ENCODE measurements at places on chromosomes 5 and 9.

DNA sequence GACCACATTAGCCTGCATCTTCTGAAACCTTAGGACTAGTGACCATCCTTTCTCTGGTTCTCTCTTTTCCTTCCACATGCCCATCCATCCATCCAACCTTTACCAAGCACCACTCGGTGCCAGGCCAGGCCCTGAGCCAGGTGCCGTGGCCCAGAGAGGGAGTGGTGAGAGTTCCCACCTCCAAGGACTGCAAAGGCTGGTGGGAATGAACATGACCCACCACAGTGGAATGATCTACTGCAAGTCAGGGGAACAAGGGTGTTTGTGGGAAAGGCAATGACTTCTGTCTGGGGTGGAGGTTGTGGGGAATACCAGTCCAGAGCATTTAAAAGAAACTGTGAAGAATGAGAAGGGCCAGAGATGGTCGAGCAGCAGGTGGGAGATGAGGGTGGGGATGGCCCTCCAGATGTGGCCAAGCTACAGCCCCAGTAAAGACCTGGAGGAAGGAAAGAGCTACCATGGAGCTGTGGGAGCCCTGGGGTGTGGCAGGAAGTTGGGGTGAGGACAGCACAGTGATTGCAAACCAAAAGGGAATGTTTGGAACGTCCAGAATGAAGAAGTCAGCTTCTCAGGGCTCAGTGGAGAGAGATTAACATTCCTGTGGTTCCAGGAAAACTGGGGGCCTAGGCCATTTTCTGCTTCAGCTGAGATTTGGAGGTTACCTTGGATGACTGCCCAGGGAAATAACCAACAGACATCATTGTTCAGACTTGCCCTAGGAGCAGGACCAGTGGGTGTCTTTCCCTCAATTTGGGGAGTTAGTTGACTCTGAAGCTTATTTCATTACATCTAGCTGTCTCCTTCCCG is 30.7 kb upstream of the CORO2A start:
- no peak for DNase-seq

DNA sequence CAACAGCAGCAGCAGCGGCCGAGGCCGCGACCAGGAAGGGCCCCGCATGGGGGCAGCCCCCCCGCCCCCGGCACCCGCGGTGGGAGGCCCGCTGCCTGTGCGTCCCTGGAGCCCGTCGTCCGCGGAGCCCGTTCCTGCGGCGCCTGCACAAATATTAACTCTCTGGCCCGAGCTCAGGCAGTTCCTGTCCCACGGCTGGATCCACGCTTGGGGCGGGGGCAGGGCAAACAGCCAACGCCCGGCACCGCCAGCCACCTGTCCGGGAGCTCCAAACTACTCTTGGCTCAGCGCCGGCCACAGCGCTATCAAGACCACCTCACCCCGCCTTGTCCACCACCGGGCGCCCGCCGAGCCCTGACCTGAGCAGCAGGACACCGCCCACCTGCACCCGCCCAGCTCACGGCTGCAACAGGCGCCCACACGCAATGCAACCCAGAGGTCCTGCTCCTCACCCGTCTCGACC is at the start of gene LRRC26:
Gene LRRC26 (minus strand): TSS at position 156 of the 463 bp plus-strand sequence. CDS start 108 bp downstream, at position 48.
- DNase-seq, result no peak

DNA sequence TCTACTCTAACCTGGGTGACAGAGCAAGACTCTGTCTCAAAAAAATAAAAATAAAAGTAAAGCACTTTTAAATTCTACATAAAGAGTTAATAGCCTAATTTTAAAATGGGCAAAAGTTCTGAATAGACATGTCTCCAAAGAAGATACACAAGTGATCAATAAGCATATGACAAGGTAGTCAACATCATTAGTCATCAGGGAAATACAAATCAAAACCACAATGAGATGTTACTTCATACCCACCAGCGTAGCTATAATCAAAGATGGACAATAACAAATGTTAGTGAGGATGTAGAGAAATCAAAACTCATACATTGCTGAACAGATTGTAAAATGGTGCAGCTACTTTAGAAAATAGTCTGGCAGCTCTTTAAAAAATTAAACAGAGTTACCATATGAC is 64.1 kb downstream of the IQGAP2 start:
- no peak for DNase-seq

GRCh38 chr5:61734966-61735365 is 402.9 kb downstream of the ZSWIM6 start:
- DNase-seq, result no peak

- no peak for DNase-seq
Observed at GRCh38 chr5:114101153-114101552, 260.7 kb upstream of the KCNN2 start.

DNA sequence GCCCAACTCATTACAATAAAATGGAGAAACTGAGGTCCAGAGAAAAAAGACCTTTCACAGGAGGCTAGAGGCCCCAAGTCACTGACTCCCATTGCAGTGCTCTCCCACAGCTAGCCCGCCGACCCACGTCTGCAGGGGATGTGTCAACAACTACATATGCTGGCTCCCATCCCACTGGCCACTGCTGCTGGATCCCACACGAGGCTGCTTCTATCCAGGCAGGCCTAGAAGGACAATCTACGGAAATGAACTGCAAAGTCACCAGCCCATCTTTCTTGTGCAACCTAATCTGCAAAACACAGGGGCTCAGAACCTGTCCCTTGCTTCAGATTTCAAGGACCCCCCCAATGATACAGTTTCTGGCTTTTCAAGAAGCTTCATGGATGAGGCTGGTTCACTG is 24.0 kb downstream of the RAPGEF1 start:
- peak; percentile 56 for DNase-seq

DNA sequence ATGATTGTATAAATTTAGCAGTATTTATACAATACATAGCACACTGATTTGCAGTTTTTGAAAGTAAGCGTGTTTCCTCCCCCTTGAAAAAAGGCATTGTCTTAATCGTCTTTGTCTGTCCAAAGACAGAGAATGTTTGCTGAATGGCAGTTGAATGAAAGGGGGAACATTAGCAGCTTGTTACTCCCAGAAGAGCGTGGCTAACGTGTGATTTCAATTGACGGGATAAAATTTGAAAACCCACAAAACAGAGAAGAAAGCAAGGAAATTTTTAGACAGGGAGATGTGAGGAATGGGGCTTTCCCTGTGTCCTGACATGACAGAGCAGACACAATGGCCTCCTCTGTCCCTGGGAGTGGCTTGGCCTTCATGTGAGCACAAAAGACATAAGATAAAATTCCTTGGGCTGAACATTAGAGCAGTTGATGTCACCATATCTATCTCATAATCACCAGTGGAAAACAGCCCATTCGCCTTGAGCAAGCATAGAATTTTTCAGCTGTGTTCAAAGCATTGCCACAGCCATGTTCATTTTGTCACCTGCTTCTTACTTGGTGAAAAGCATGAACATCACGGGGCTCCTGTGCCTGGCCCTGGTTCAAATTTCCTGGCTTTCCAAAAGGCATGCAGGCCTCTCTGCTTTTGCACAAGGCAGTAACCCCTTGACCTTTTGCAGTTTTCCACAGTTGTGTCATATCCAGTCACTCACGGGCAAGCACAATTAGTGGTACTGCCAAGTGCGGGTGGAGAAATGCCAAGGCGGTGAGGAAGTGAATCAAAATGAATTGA is 126.9 kb downstream of the TLE1 start:
- peak; percentile 41 for DNase-seq

DNA sequence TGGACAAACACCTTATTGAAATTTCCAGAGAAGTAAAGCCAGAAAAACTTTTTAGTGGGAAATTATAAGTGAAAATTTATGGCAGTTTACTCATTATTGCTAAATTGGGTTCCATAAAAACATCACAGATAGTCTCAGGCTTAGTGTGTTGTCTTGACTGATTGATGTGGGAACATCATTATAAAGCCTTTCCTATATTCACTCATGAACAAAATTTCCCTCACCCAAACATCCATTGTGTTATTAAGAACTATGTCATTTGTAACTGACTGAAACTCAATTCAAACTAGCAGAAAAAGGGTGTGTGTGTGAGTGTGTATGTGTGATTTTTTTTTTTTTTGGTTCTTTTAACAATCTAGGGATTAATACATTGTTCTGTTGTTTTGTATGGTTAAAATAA is 143.7 kb upstream of the SEMA6A start:
- DNase-seq, result no peak

DNA sequence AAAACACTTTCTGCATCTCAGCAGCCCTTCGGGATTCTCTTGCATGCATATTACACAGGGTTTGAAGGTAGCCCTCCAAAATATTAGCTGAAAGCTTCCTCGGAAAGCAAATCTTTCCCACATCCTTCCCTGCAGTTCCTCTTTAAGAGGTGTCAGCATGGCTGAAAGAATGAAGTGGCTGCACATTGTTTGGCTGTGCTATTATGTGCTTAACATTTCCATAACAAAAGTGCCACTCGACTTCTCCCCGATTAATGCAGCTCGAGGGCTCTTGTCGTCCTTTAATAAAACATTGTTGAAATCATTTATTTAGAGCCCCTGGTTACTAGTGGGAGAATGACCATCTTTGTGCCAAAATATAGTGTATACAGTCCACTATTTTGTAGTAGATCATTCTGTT is 6.5 kb downstream of the GAS1 start:
- DNase-seq, result no peak

- DNase-seq, result no peak
Observed at GRCh38 chr5:108251350-108251749, 130.5 kb downstream of the FBXL17 start.

- no peak for DNase-seq
Observed at GRCh38 chr9:75116306-75116705, 28.0 kb downstream of the OSTF1 start.

- no peak for DNase-seq
Observed at GRCh38 chr5:112866739-112867138, 5.7 kb downstream of the SRP19 start.

GRCh38 chr5:171667341-171668096 is 118.1 kb upstream of the SMIM23 start:
- no peak for DNase-seq

GRCh38 chr5:61632064-61632463 is 300.0 kb downstream of the ZSWIM6 start:
- no peak for DNase-seq

DNA sequence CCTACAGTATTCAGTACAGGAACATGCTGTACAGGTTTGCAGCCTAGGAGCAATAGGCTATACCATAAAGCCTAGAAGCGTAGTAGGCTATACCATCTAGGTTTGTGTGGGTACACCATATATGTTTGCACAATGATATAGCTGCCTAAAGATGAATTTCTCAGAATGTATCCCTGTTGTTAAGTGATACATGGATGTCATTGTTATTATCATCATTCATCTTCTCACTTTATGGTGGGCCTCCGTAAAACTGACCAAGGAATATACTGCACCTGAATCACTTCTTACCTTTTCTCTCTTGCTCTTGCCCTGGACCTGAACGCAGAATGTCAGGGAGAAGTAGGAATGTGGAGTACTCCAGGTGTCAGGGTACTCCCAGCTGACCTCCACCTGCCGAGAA is 11.8 kb downstream of the IL12B start:
- DNase-seq, result no peak

GRCh38 chr5:42168091-42168670 is 243.1 kb downstream of the FBXO4 start:
- no peak for DNase-seq

DNA sequence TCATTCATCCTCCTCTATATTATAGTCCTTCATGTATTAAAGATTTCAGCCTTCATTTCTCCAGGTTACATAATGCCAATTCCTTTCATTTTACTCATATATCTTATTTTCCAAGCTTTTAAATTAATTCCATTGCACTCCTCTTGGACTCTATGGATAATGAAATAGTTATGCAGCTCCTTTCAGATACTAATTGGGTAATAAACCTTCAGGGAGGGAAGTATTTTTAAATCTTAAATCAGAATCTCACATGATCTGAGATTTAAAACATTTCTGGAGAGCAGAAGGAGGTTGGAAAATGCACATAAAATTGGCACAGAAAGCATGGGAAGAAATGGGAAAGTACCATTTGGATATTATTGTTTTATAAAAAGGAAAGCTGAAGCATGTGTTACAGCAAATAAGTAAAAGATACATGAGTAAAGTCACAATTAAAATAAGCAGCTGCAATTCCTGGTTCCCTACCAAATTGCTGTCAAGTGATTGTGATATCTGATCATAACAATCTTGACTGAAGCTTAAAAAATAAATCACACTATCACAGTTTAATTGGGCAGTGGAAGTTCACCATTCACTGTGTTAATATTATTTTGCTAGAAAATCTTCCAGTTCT is 257.9 kb upstream of the NREP start:
- DNase-seq, result no peak

- DNase-seq, result no peak
Observed at GRCh38 chr9:21153336-21154017, 11.8 kb upstream of the IFNW1 start.

DNA sequence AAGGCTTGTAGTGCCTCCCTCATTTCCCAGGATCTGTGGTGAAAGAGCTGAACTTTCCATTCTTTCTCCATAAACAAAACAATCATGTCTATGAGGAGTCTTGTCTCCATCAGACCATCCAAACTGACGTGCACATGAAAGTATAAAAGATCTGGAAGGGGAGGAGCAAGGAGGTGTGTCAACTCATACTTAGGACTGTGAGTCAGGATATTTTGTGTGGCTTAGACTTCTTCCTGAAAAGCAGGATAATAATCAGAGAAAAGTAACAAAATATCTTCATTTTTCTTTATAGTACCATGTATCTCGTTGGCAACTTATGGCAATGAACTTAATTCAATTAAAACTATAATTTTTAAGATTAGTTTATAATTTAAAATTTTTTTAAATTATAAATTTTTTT is 96.0 kb upstream of the PRRC1 start:
- DNase-seq, result no peak

- no peak for DNase-seq
Observed at GRCh38 chr5:75681125-75681830, 36.0 kb downstream of the POC5 start.

DNA sequence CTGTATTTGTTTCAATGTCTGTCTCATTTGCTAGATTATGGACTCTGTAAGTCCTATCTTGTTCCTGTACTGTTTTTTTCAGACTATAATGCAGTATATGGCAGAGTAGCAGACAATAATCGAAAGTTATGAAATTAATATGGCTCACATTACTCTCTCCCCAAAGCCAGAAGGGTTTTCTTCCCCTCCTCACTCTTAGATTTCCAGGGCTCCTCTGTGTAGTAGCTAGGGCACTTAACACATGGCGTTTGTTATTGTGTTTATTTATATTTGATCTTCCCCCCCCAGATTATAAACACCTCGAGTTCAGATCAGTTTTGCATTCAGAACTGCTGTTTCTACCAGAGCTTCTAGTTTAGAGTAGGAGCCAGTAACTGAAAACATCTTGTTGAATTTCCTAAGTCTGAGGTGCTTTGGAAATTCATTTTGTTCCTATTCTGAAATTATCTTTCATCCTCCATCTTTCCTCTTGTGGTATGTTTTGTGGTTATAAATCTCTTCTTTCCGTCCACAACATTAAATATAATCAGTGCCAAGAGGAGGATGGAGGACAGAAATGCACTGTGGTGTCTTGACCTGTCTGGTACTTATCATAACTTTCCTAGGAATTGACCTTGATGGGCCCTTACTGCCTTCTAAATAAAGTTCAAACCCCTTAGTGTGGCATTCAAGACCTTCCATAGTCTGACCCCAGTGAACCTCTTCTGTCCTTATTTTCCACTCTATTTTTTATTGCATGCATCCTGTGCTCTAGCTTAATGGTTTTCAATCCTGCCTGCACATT is 27.0 kb downstream of the TLE4 start:
- no peak for DNase-seq

All from tibial artery (tissue), 4 donors.